ENCODE measurements at places on chromosomes 2 and 18. TPM values are rescaled to one million over a fixed set of nuclear protein-coding genes. Genes with fewer than 3 reads are reported as not detected.

Gene CTAGE1
- 0.43 TPM for total RNA-seq

Gene TP53I3
- 66.9 TPM for total RNA-seq

Gene SNED1
- 6.5 TPM for total RNA-seq

Gene TCF7L1
- total RNA-seq, result 4.3 TPM

Gene MRPL53
- total RNA-seq, result 21.2 TPM

Gene NT5C1B
- total RNA-seq, result not detected

All from fibroblast of villous mesenchyme (primary cell).